ENCODE measurements at places on chromosomes 16 and 17.

- no peak for DNase-seq
Measured at GRCh38 chr17:33751702-33752065, 458.6 kb upstream of the ASIC2 start.

- DNase-seq: no peak
Measured at GRCh38 chr16:981695-982144, at the start of gene SOX8. TSS of gene SOX8 (plus strand) at chr16:981770. CDS start at chr16:981923, 153 bp downstream.

GRCh38 chr16:89166696-89167424 lies 4.7 kb upstream of the CDH15 start:
- no peak for DNase-seq

GRCh38 chr16:71995038-71995437 lies 5.2 kb downstream of the PKD1L3 start:
- no peak for DNase-seq

DNA sequence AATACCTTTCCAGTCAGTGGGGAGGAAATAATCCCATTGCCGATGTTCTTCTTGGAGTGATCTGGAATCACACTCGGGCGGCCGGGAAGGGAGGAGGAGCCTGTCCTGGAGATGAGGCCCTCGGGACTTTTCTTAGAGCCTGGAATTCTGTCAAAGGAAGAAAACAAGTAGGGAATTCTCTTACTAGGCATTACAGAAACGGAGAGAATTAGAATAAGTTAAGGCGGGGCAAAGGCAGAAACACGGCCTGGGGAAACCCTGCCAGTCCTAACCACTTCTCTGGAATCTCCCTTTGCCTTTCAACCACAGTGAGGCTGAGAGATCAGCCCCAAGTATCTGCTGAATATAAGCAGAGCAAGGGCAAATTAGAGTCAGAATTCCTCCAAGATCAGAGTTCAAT lies 27.8 kb downstream of the USP36 start:
- no peak for DNase-seq

GRCh38 chr16:52364500-52364899 lies 182.4 kb downstream of the TOX3 start:
- DNase-seq: no peak

- no peak for DNase-seq
Measured at GRCh38 chr17:33080091-33080490, 88.4 kb downstream of the SPACA3 start.

DNA sequence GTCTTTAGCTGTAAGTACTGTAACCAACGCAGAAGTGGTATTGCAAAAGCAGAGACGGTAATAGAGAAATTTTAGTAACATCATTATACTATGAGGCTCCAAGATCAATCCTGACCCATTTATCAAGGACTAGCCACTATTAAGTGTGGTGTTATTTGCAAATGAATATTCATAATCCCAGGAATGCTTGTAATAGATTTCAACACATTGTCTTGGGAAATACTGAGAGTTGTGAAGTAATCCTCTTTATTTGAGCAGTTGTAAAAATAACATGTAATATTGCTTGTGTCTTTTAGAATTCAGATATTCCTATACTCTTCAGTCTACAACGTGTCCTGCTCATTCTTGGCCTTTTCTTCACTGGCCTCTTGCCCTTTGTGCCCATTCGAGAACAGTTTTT lies 46.4 kb downstream of the GDPD1 start:
- no peak for DNase-seq

DNA sequence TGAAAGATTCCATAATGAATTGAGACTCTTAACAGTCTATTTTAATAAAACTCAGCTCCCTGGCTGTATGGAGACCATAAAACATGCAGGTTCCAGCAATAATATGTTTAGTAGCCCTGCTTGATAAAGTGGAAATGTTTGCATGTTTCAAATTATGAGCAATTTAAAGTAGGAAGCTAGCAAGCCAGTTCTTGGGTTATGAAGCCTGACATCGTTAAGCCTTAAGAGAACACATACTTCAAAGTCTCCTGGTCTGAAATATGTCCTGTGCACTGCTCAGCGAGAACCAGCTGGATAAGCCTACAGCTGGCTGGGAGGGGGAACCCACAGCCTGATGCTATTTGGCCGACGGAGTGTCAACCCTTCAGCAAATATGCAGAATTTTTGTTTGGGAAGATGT lies 140.3 kb downstream of the SALL1 start:
- no peak for DNase-seq

GRCh38 chr16:15652293-15653001 lies 2.4 kb downstream of the NDE1 start:
- DNase-seq: no peak

DNA sequence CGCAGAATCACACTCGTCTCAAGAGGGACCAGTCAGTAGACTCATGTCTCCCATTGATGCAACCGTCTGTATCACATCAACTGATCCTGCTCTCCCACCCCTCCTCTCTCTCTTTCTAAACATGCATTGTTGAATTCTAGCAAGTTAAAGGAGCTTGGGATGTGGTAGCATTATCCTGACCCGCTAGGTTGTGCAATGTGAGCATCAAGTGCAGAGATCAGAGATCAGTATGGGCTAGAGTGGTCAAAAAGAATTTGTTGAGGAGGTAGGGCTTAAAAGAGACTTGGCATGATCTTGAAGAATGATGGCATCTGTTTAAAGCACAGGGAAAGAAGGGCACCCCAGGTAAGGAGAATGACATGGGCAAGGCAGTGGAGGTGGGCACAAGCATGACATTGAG lies 38.7 kb downstream of the PRSS54 start:
- no peak for DNase-seq

DNA sequence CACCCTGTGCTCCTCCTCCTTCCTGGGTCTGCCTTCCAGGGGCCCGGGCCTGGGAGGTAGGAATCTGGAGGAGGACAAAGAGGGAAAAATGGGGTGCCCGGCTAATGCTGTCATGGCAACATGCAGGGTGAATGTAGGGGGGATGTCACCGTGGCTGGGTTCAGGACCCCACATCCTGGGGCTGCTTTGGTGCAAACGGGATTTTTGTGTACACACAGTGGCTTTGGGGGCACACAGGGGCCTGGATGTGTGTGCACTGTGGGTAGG lies 37.0 kb upstream of the CDC42EP4 start:
- no peak for DNase-seq

DNA sequence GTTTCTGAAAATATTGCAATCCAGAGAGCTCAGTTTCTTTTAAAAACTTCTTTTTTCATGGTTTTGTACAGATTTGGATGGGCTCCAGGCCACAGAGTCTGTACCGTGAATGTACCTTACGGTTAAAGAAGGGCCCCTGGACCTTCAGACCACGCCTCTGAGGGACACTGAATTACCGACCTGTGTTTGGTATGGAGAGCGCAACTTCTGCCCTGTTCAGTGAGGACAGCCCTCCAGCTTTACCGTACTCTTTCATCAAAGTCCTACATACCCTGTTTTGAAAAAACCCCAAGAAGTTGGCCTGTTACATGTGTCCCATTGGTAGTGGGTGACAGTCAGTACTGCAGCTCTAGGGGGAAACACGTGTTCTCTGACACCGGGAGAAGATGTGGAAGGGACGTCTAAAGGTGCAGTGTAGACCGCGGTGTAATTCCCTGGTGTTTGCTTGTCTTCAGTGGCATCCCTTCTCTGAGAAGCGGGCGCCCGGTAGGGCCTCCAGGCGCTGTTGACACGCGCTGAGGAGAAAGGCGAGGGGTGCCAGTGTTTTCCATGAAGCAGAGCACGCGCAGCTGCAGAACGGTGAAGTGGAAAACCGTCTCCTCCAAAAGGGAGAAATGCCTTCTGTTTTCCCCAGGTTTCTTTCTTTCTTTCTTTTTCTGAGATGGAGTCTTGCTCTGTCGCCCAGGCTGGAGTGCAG lies 6.2 kb downstream of the PGS1 start:
- DNase-seq: no peak

GRCh38 chr17:3025421-3026124 lies 37.8 kb downstream of the OR1D5 start:
- DNase-seq: no peak

DNA sequence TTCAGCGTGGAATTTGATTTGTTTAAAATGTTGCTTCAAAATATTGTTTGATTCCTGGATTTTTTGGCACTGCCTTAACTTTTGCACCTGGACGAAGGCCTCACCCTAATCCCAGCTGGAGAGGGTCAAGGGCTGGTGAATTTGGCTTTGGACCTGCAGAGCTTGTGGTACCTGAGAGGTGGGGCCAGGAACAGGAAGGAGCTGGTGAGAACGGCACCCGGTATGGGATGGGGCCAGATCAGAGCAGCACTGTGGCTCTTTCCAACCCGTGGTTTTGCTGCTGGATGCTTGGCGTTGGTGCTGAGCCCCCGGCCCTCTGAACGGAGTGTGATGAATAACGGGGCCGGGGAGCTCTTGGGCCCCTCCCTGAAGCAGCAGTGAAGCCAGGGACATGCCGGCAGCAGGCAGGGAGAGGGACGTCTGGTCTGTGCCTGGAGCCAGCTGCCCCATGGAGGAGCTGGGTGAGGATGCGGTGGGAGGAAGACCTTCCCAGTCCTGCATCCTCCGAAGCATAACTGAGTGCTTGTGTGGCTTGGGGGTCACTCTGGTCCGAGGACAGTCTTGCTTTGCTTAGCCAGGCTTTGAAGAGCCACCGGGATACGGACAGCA lies 275.4 kb downstream of the SEC14L1 start:
- no peak for DNase-seq

DNA sequence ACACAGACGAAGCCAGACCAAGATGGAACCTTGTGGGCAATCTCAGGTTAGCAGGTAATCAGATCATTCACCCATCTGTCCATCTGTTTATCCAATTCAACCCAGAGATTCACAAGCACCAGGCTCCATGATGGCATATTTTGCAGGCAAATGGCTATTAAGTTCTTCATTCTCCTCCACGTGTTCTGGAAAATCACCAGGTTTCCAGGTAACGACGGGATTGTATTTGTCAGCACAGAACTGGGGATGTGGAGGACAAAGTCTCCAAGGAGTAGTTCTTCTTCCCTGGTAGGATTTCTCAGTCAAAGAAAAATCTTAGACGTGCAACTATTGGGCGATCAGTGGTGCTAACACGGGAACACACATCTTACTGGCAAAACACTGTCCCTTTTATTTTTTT lies 368.8 kb downstream of the SLC39A11 start:
- DNase-seq: no peak

GRCh38 chr17:72512649-72513556 lies 392.1 kb downstream of the SOX9 start:
- DNase-seq: no peak

- no peak for DNase-seq
Measured at GRCh38 chr16:78838276-78838675, 738.8 kb downstream of the WWOX start.

DNA sequence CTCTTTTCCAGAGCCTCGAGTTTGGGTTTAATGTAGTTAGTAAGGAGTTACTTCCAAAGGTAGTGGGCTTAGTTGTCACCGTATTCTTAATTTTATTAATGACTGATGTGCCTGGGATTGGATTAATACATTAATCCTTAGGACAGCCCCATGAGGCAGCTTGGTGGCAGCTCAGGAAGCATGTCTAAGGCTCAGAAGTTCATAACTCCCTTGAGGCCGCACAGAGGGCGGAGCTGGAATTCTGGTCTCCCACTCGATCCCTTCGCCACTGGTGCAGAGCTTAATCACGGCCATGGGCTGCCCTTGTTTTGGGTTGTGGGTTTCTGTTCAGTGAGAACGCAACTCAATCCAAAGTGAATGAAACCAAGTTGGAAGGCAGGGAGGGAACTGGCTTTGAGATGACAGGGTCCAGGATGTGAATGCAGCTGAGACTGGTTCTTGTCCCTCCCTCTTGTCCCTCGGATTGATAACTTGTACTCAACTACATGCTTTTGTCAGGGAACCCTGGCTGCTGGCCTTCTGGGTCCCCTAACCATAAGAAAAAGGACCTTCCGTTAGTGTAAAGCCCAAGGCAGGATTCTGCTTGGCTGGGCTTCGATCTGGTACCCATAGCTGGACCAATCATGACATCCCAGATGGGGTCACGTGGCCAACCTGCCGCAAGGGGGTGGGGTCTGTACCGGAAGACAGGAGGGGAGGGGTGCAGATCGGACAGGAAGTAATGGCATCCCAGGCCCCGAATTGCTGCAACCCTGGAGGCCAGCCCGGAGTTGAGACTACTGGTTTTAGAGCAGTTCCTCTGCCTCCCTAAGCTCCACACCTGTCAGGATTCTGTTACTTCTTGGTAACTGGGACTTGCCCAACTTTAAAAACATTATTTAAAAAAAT lies 45.4 kb downstream of the SNX20 start:
- DNase-seq: peak; percentile 16

DNA sequence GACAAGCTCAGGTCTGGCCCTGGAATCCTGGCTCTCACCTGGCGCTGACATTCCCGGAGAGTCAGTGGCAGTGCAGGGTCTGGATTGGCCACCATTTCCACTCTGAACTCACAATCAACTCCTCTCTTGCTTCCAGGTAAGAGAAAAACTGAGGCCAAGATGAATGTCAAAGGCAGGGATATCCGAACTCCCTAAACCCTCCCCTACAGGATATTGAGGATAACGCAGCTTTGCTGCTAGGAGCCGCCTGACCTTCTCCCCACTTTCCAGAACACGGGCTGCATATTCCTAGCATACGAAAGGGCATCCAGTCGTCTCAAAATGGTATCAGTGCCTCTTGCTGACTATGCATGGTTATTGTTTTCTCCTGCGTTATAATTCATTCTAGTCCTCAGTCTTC lies 473.4 kb downstream of the SOX9 start:
- DNase-seq: no peak

DNA sequence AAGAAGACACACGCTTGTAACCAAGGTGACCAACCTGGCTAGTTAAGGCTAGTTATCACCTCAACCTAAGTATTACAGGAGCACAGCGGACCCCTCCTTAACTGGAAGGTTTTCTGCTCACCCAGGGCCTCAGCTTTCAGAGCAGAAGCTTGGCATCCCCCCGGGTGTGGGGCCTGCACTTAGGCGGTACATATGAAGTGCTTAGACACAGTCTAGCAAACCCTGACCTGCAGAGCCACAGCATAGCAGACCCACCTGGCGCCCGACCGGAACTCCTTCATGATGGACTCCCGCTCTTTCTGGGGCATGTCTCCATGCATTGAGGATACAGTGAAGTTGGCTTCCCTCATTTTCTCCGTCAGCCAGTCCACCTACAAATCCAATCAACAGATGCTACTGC lies 9.8 kb downstream of the EIF4A3 start:
- DNase-seq: no peak

GRCh38 chr17:7823581-7824001 lies 10.4 kb upstream of the KDM6B start:
- DNase-seq: no peak

DNA sequence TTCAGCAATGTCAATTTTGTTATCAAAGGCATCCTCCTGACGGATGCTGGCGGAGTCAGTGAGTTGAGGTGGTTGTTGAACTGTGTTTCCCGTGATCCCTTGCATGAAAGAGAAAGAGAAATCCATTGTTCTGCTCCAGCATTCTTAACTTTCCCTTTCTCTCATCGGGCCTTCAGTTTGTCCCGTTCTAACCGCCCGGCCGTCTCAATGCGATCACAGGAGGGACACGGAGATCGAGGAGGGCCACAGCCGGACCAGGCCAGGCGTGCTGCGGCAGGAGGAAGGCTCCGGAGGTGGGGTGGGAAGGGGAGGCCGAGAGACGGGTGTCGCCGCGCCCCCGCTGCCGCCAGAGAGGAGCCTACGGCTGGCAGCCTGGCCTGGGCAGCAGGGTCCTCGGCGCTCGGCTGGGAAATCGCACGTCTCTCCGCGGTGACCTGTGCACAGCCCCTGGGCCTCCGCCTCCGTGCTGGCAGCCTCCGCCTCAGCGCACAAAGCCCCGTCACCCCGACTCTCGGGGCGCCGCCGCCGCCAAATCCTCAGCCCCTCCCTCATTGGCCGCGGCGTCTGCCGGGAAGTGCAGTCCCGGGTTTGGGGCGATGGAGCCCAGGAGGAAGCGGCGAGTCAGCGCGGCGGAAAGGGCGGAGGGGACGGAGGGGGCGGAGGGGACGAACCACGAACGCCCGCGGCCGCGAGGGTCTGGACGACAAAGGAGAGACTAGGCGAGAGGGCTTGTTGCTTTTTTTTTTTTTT lies 38.1 kb downstream of the SOST start:
- DNase-seq: peak; percentile 73

GRCh38 chr16:24139282-24139681 lies 116.9 kb upstream of the CACNG3 start:
- no peak for DNase-seq
